Stimulated activated CD4-positive, alpha-beta T cell treated with anti-CD3 and anti-CD28 coated beads, TNF-alpha, amount 100 ng/mL, for 48 hours (primary cell): ENCODE measurements at places on chromosomes 5 and 9.

- no peak for DNase-seq
These were observed 482 bp downstream of the IARS1 start for GRCh38 chr9:92293075-92293354.

GRCh38 chr9:123359106-123359505 is 3.1 kb downstream of the CRB2 start:
- no peak for DNase-seq

DNA sequence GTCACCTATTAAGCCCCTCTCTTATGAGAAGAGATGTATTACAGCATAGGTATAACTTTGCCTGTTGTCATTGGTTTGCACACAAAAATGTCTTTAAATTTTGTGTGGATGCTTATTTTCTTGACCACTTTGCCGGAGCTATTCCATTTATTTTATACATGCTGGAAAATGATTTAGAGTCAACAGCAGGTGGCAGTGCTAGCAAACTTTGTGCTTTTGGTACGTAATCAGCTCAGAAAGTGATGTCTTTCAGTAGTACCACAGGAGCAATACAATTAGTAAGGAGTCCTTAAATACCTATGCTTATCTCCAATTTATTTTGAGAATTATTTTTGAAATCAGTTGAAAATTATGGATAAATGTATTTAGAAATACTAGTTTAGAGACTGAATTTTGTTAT is 19.8 kb upstream of the NUDT12 start:
- DNase-seq = no peak

- no peak for DNase-seq
These were observed 87.8 kb upstream of the SPRY4 start for GRCh38 chr5:142412581-142412980.

DNA sequence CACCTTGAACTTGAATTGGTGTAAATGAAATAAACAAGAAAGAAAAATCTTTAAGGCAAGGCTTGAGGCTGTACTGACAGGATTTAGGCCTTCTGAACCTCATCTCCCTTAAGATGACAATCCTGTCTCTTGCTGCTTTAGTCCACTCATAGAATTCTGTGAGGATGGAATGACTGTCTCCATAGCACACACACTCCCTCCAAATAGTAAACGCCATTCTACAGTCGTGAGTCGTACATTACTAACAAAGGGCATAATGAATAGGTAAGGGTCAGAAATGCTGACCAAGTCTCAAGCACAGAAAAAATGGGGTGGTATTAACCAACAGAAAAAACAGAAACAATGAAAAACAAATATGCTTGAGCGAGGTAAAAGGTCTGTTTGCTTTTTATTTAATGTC is 71.8 kb upstream of the SIMC1 start:
- no peak for DNase-seq

- DNase-seq = no peak
These were observed 7.6 kb upstream of the GRPEL2 start for GRCh38 chr5:149337736-149338135.

GRCh38 chr9:23255346-23255745 is 570.7 kb downstream of the ELAVL2 start:
- no peak for DNase-seq

- DNase-seq = no peak
These were observed 50.9 kb upstream of the KLF9 start for GRCh38 chr9:70465398-70465797.

GRCh38 chr9:82223442-82223841 is 234.9 kb downstream of the SPATA31D1 start:
- no peak for DNase-seq

GRCh38 chr9:115930472-115930871 is 223.1 kb upstream of the PAPPA start:
- DNase-seq = no peak

DNA sequence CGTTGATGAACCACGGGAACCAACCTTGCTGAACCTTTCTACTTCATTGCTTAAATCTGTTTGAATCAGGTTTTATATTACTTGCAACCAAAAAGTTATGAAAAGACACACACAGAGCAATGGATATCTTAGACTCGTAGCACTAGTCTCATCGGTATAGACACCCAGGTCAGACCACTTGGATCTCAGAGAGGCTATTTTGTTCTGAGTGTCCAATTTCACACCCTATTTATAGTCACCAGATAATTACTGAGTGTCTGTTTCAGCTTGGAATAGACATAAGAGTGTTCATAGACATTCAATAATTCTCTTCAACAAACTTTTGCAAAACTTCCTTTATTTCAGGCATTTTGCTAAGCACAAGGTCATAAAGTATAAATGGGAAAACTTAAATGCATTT is 145.4 kb upstream of the EGFLAM start:
- no peak for DNase-seq

- DNase-seq = no peak
These were observed 18.5 kb downstream of the NR5A1 start for GRCh38 chr9:124488641-124489210.

GRCh38 chr5:51484326-51484725 is 101.1 kb downstream of the ISL1 start:
- DNase-seq = no peak

GRCh38 chr9:16458696-16459420 is 411.6 kb downstream of the BNC2 start:
- no peak for DNase-seq

DNA sequence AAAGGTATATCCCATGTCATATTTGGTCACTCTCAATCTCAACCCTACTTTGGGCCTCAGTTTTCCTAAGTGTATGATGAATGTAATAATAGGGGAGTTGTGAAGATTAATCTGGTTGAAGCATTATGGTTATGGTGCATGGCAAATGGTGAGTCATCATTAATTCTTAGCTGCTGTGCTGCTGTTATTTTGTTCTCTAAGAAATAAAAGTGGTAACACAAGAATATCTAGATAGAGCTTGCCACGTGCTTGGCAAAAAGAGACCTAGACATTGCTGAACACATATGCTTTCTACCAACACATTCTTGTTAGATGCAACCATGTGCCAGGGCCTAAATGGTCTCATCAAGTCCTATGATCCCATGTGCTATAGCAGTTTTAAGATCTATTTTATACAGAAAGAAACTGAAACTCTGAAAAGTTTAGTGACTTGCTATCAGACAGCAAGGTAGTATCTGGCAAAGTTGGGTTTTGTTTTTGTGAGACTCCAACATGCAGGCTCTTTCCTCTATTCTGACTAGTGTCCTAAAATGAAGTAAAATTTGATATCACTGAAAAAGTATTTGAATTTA is 699.9 kb upstream of the MEF2C start:
- no peak for DNase-seq

GRCh38 chr5:36244076-36244475 is 2.4 kb upstream of the NADK2 start:
- no peak for DNase-seq
